Placental epithelial cell (primary cell): ENCODE measurements at places on chromosomes 7 and 10. TPM values are rescaled to one million over a fixed set of nuclear protein-coding genes. Genes with fewer than 3 reads are reported as not detected.

Gene SPDYE1
- not detected in 2 replicates for total RNA-seq

Gene SHH
- not detected in 2 replicates for total RNA-seq

Gene GPR158
- under 0.01 and 0.11 TPM in 2 replicates for total RNA-seq

Gene NKX1-2
- not detected in 2 replicates for total RNA-seq

Gene IQUB
- 0.87 and 6.3 TPM in 2 replicates for total RNA-seq

Gene TUBAL3
- total RNA-seq = not detected in 2 replicates

Gene PBLD
- 8.9 and 11.4 TPM in 2 replicates for total RNA-seq

Gene TWIST1
- 5.2 and 6.3 TPM in 2 replicates for total RNA-seq

Gene ANXA7
- 41.2 and 80.4 TPM in 2 replicates for total RNA-seq

Gene ADK
- total RNA-seq = 56.1 and 93.8 TPM in 2 replicates

Gene JAKMIP3
- under 0.01 TPM in 2 replicates for total RNA-seq

Gene LRRC4
- under 0.01 and 0.11 TPM in 2 replicates for total RNA-seq
